Left lung (tissue), 14 donors: ENCODE measurements at places on chromosomes 3 and 15. TPM values are rescaled to one million over a fixed set of nuclear protein-coding genes. Genes with fewer than 3 reads are reported as not detected.

SKOR1 gene
- polyA plus RNA-seq: 0.28 TPM

SLC28A2 gene
- polyA plus RNA-seq: 0.37 TPM

GRCh38 chr15:90101130-90101968 lies 919 bp downstream of the IDH2 start:
- peak; percentile 77 for DNase-seq

DNA sequence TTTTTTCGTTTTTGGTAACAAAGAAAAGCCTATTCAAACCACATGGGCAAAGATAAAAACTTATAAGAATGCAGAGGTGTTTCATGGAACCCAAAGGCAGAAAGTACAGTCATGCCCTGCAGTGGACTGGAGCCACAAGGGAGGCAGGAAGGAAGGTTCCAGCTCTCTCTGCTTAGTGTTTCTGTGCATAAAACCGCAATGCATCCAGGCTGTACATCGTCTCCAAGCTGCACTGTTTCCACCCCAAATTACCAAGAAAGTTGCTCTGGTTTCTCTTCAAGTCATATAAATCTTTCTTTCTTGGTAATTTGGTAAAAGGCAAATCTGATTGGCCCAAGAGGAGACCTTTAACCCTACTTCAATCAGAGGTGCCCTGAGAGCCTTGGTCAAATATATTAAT lies 15.8 kb downstream of the TRAT1 start:
- no peak for DNase-seq

ROPN1 gene
- polyA plus RNA-seq: 0.21 TPM

MYO5C gene
- 29.7 TPM for polyA plus RNA-seq

- DNase-seq: no peak
These were observed 147.3 kb upstream of the DPH6 start for GRCh38 chr15:35693286-35693685.

RPL15 gene
- 2,792 TPM for polyA plus RNA-seq

DNA sequence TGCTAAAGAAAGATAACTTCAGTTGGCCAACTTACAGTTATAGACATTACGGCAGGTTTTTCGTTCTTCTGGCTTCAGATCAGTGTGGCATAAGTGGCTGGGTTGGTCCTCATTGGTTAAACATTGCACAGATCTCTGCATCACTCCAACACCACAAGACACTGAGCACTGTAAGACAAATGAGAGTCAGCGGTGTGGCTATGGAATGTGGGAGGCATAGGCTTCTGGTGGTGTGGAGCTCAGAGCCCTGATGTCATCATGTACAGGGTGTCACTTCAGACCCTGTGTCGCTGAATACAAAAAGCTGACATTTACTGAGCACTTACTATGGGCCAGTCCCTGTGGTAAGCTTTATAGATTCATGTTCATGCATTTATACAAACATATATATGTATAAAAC lies 146.0 kb downstream of the ADAMTS9 start:
- no peak for DNase-seq

GRCh38 chr3:158479051-158479450 lies 91.9 kb upstream of the MLF1 start:
- no peak for DNase-seq

DNA sequence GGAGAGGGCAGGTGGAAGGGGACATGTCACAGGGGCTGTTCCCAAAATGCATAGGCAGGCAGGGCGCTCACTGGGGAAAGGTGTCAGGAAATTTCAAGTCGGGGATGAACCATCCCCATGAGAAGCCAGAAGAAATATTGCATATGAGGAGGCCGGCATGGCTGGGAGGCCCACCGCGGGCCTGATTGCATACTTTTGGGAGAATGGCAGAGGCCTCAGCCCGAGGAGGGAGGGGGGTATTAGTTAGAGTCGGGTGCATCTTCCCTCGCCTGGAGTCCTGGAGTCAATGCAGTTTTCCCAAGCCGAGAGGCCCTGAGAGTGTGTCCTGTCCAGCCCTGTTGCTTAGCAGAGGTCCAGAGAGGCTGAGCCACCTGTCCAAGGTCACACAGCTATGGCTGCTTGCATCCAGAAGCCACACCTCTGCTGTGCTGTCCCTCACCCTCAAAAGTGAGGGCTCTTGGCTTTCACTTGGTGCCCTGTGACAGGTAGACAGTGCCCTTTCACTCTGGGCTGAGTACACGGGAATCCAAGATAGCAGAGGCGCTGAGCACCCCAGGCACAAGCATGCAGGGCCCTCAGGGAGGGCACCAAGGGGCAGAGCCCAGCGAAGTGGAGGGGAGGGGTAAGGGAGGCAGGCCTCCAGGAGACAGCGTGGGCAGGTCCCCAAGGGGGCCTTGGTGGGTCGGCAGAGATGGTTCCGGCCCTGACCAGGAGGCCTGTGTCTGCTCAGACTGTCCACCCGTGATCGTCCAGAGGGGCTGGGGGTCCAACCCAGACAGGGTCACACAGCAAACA lies 48.5 kb downstream of the GRIP2 start:
- no peak for DNase-seq

DNA sequence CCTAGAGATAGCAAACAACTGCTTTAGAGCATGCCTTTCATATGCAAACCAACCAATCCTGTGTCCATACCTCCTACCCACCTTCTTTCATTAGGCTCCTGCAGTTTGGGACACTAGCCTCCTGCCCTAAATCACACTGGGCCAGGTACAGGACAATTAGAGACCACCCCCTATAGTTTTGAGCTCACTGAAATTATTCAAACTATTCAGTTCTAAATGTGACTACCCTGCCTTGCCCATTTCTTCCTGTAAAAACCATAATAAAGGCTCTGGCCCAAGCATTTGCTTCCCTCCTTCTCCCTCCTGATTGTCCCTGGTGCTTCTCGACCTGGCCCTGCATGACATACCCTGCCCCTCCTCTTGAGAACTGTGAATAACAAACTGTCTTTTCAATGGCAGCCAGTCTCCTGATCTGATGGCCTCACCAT lies 31.4 kb upstream of the LRIG1 start:
- DNase-seq: no peak

DNA sequence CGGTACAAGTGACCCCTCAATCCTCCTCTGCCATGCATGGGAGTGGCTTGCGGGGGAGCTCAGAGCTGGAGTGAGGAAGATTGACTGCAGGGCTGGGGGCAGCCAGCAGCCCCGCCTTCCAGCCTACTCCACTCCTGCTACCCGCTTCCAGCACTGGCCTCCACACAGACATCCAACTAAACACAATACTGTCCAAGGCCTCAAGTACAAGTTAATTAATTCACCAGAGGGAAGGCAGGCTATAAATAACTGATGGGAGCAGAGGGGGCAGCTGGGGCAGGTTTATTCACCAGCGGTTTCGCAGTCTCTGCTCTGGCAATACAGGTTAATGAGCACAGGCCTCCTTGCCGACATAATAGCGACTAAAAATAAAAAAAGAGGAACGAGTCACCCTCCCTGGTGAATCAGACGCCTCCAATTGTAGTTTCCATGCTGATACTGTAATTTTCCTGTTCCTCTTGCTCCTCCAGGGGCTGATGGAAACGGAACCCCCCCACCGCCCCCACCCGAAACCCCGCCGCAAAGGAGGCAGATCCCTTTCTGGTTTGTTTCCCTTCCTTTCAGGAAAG lies 166.4 kb upstream of the TLE3 start:
- DNase-seq: no peak
